ENCODE measurements at places on chromosomes 7 and 10.

GRCh38 chr7:24826662-24827020 is 69.4 kb upstream of the GSDME start:
- no peak for DNase-seq
- peak overlapping the region; percentile 33 for H3K27ac ChIP-seq
- H3K4me1 ChIP-seq: peaks cover 4% of the 10 kb centered on the region
- no peaks in the 10 kb centered on the region for H3K36me3 ChIP-seq
- H3K4me3 ChIP-seq: no peak overlapping the region

GRCh38 chr10:129500617-129501339 is 33.7 kb downstream of the MGMT start:
- peaks cover 30% of the 10 kb centered on the region for H3K4me1 ChIP-seq
- H3K27me3 ChIP-seq: peaks cover 3% of the 10 kb centered on the region
- H3K27ac ChIP-seq: peak overlapping the region; percentile 83
- H3K4me3 ChIP-seq: no peak overlapping the region
- DNase-seq: no peak

DNA sequence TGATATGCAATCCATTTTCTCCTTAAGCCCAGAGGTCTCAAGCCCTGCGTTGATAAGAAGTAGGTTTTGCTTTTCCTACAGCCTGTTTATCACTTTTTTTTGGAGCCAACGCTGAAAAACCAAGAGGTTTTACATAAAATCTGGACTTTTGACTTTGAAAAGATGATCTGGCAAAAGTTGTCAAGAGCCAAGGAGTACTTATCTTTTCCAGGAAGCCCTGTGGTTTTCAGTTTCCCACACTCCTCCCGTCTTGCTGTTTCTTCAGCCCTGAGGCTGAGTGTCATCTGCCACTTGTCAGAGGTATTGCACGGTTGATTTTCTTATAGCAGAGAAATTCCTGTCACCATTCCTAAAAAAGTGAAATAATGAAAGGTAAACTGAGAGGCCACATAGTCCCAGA is 108.7 kb downstream of the TYW1 start:
- H3K36me3 ChIP-seq: peaks cover 60% of the 10 kb centered on the region
- H3K27me3 ChIP-seq: no peaks in the 10 kb centered on the region
- no peak for DNase-seq

GRCh38 chr7:138750901-138751464 is 46.8 kb upstream of the TMEM213 start:
- H3K36me3 ChIP-seq: no peaks in the 10 kb centered on the region
- H3K4me1 ChIP-seq: peaks cover 51% of the 10 kb centered on the region
- no peak overlapping the region for H3K4me3 ChIP-seq
- no peak for DNase-seq
- H3K27me3 ChIP-seq: peaks cover 7% of the 10 kb centered on the region
